ENCODE measurements at places on chromosomes 5 and 9.

- no peak for DNase-seq
Observed at GRCh38 chr5:127587246-127587917, 61.5 kb upstream of the CTXN3 start.

DNA sequence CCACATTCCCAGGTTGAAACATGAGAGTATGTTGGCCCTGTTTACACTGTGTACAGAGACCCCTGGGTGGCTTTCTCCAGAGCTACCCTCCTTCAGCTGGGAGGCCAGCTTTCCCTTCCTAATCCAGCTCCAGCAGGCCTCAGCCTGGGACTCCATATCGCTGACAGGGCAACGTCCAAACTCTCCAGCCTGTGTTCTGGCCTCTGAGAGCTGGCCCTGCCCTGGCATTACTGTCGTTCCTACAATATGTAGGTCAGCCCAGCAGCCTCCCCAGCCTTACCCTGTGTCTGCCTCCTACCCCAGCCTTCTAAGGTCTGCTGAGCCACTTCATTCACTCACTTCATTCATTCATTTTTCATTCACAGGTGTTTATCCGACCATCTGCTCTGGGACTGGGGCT lies 8.3 kb upstream of the EEIG1 start:
- DNase-seq: no peak

DNA sequence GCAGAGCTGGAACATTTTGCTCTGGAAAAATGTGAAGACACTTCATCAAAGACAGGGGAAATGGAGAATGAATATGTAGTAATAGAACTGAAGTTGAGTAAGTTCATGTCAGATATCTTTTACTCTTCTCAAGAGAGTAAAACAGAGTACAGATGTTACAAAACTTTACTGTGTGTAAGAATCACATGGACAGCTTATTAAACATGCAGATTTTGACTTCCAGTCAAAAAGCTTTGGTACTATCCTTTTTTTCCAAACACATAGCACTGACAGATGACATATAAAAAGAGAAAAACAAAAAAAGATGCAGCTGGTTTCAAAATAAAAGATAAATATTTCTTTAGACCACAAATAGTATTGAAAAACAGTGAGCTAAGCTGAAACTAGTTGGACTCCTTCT lies 115.4 kb downstream of the FBN2 start:
- no peak for DNase-seq

- no peak for DNase-seq
Observed at GRCh38 chr5:69231851-69232250, 2.8 kb upstream of the CDK7 start.

DNA sequence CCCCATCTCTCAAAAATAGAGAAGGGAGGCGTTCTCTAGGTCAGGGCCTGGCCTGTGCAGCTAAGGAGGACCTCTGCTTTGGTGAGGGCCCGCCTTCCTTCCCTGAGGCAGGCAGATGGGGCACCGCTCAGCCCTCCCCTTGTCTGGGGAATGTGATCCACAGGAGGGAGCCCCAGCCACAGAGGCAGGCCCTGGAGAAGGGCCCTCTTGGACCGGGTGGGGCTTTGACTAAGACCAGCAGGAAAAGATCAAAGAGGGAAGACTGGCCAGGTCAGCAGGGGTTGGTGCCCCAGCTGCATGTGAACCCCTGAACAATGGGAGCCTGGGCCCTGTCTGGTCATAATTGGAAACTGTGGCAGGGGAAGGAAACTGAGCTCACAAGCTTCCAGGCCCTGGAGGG lies 21.9 kb downstream of the PTPA start:
- no peak for DNase-seq

- no peak for DNase-seq
Observed at GRCh38 chr5:56698463-56699381, 116.6 kb upstream of the MAP3K1 start.

GRCh38 chr5:154696891-154697290 lies 58.3 kb upstream of the LARP1 start:
- DNase-seq: no peak

- DNase-seq: no peak
Observed at GRCh38 chr5:20958641-20959040, 970.6 kb upstream of the CDH18 start.

GRCh38 chr9:121121582-121122087 lies 46.9 kb downstream of the CNTRL start:
- peak; percentile 80 for DNase-seq

DNA sequence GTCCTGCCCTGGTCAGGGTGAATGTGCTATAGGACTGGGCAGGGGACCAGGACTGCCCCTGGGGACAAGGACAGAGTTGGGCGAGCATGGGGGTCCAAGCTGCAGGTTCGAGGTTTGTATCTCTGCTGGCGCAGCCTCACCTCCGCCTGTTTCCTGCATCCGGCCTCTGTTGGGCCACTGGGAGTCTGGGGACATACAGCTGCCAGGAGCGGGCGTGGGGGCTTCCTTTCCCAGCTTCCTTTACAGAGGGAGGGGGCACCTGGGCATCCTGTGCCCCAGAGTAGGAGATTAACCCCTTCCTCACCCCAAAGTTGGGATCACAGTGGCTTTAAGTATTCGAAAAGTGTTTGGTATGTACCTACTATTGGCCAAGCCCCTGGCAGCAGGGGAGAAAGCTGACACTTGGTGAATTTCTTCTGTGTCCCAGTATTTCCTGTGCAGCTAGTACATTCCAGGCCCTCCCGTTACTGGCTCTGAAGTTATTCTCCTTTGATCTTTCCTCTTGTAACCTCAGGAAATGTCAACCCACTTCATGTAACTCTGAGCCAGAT lies 19.0 kb downstream of the OLFML2A start:
- no peak for DNase-seq

GRCh38 chr9:130337318-130337717 lies 71.8 kb downstream of the HMCN2 start:
- DNase-seq: no peak

- no peak for DNase-seq
Observed at GRCh38 chr5:166188501-166189325, 2102.7 kb upstream of the WWC1 start.

- DNase-seq: no peak
Observed at GRCh38 chr5:63261695-63262094, 683.1 kb downstream of the LRRC70 start.

- no peak for DNase-seq
Observed at GRCh38 chr9:87599901-87600610, 102.4 kb downstream of the DAPK1 start.

DNA sequence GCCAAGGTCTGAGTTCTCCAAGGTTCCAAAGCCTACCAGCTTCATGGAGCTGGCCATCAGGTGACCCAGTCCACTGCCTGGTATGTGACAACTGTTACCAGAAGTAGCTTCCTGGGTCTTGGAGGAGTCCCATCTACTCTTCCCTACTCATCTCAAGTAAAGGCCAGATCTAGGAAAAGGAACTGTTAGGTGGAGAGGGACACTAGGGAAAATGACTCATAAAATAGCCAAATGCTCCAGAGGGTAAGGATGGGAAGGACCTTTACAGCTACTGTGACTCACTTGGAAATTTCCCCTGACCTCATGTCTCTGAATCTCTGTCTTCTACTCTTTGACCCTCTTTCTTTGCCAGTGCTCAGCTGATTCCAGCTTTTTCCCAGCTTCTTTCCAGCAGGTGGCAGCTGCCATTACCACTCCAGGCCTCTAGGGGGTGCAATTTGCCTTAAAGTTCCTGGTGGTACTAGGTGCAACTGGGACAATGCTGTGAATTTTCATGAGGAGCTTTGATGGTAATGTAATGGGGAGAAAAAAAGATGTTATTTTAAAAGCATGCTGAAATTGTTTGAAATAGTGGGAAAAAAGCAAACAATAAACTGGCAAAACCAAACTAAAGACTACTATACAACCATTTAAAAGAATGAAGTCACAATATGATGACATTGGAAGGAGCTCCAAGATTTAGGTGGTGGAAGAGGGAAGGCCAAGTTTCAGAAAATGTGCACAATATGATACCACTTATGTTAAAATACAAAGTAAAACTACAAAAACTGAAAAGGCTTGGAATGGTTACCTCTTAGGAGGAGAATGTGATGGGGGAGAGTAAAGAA lies 27.1 kb upstream of the MYORG start:
- DNase-seq: peak; percentile 32

DNA sequence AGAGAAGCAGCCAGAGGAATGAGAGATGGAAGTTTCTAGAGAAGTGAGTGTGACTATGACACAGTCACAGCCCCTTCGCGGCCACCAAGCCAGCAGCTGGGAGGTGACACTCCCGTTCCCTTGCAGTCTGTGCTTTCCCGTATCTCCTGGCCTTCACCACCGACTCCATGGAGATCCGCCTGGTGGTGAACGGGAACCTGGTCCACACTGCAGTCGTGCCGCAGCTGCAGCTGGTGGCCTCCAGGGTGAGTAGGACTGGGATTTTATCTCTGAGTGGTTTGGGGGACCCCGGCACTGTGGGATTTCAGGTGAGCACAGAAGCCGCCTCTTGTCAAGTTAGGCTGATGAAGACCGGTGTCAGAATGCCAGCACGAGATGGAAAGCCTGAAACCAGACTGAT lies 12.1 kb upstream of the SLC2A8 start:
- no peak for DNase-seq

GRCh38 chr9:18544456-18544855 lies 70.5 kb downstream of the ADAMTSL1 start:
- DNase-seq: no peak

DNA sequence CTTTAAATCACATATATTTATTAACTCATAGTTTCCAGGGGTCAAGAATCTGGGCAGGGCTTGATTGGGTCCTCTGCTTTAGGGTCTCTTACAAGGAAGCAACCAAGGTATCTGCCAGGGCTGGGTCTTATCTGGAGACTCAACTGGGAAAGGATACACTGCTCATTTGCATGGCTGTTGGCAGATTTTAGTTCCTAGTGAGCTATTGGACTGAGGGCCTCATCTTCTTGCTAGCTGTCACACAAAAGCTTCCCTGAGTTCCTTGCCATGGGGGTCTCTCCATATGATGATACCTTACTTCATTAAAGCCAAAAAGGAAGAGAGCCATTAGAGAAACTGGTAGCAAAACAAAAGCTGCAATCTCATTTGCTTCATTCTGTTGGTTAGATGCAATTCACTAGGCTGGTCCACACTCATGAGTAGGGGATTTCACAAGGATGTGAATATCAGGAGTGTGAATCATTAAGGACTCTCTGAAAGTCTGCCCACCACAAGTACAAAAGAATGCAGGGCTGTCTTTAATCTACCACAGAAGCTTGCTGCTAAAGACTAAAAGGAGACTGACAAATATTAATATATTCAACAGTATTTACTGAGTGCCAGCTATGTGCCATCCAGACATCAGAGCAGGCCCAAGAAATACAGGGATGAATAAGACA lies 42.0 kb upstream of the TIMD4 start:
- no peak for DNase-seq

DNA sequence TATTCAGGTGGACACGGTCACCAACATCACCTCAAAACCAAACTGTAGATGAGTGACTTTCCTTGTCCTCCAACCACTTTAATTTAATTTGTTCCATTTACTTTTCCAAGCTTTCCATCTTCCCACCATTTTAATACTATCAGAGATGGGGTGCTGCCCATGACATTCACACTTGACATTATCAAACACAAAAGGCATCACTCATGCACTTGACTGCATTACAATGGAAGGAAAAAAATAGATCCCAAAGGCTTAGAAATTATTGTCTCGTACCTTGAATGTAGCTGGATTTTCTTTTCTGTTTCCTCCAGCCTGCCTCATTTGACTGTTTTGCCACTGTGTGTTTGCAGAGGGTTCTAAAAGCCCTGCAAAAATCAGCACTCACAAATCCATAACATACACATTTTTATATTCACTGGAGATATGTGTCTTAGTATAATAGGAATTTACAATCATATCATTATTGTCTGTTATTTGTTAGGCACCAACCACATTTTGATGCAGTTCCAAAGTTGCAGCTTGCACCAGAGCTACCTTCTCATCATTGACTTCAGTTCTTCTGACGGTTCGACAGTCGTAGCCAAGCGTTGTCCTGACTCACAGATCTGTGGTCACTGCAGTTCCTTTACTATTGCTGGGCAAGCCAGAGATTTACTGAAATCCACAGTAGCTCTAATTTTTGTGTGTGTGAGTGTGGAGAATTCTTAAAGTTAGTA lies 712.3 kb upstream of the WWC1 start:
- DNase-seq: no peak

GRCh38 chr5:134101686-134102439 lies 12.6 kb upstream of the TCF7 start:
- no peak for DNase-seq

- no peak for DNase-seq
Observed at GRCh38 chr9:120914953-120915352, 11.6 kb downstream of the TRAF1 start.

- DNase-seq: no peak
Observed at GRCh38 chr9:2227144-2227867, 212.2 kb downstream of the SMARCA2 start.

- no peak for DNase-seq
Observed at GRCh38 chr9:89663614-89663970, 58.8 kb downstream of the GADD45G start.

DNA sequence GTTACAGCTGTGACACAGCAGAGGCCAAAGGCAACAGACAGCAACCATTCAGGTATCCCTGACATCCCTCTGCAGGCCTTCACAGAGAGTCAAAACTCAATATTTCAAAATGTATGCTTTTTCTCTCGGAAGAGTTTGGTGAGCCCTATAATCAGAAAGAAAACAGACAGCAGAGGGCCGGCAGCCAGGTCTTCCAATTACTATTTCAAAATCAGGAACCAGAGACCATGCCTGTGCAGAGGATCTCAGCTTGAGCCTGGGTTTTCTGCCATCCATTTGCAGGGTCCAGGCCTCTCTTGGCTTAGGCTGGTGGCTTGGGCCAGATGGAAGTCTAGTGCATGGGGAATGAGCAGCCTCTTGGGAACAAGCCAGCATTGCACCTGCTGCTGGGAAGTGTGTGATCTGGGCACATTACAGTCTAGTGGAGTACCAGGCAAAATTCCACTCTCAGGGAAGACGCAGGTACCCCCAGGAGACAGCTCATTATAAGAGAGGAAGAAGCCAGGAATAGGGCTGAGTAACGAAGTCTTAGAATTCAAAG lies 231.3 kb downstream of the ENC1 start:
- DNase-seq: no peak

- no peak for DNase-seq
Observed at GRCh38 chr9:128003966-128004604, 23.3 kb upstream of the EEIG1 start.

- DNase-seq: no peak
Observed at GRCh38 chr5:77483682-77484081, 8.4 kb downstream of the WDR41 start.

DNA sequence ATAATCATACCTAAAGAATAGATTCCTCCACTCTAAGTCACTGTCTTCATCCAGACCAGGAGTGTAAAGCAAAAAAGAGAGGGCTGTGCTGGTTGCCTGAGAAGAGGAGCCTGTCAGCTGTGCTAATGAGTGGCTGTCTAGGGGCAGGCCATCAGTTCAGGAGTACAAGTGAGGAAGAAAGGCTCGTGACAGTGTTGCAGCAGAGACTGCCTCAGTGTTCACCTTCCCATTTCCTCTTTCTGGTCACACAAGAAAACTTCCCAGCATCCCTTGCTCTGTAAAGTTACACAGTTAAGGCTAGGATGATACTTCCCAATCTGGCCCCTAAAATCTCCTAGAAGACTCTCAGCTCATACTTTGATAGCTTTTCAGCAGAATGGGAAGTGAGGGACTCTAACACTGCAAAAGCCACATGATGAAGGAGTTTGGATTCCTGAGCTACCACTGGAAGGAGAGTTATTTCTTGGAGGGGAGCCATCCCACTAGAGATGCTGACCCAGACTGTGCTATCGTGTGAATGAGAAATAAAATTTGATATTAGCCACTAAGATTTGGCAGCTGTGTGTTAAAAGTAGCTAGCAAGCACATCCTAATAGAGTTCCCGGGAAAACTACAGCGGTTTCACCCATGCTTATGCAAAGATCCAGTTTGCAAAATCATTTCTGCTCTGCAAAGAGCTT lies 67.1 kb downstream of the ADAMTS12 start:
- no peak for DNase-seq
